ENCODE measurements at places on chromosomes 3 and 15.

- DNase-seq = no peak
Measured at GRCh38 chr15:90600954-90601353, 71.2 kb downstream of the CRTC3 start.

- DNase-seq = no peak
Measured at GRCh38 chr3:159796744-159797143, 191.9 kb upstream of the IL12A start.

DNA sequence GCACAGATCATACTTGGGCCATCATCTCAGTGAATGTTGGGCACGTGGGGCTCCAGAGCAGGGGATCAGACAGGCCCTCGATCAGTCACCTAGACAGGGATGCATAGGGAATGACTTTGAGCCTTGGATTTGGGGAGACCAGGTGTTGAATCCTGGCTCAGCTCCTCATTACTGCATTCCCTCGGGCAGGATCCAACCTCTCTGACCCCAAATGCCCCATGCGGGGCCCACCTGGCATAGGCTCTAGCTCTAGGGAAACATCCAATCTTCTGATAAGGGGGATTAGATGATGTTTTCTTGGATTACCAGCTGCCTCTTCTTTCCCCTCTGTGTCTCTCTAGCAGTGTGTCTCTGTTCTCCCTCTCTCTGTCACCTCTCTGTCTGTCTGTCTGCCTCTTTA, 22.7 kb downstream of the LOXL1 start:
- DNase-seq = no peak

- no peak for DNase-seq
Measured at GRCh38 chr3:4512895-4513616, 19.9 kb downstream of the ITPR1 start.

GRCh38 chr15:57147621-57148020, 228.7 kb upstream of the CGNL1 start:
- DNase-seq = no peak

DNA sequence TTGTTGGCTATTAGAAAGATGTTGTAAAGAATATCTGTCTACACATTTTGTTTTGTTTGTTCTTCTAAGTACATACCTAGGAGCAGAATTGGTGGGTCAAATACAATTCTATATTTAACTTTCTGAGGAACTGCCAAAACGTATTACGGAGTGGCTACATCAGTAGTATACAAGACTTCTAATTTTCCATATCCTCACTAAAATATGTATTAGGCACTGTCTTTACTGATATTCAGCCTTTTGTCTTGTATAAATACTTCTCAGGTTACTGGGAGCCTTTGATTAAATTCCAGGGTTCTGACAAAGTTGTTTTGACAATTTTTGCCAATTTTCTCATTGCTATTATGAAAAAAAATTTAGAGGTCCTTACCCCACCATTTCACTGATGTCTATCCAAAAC, 146.7 kb downstream of the NR2E3 start:
- DNase-seq = no peak

- DNase-seq = peak; percentile 59
Measured at GRCh38 chr3:151168269-151169094, 34.5 kb downstream of the GPR171 start.

- no peak for DNase-seq
Measured at GRCh38 chr3:4729061-4729973, 236.2 kb downstream of the ITPR1 start.

GRCh38 chr3:151467069-151467468, 6.2 kb upstream of the IGSF10 start:
- peak; percentile 61 for DNase-seq

- no peak for DNase-seq
Measured at GRCh38 chr15:70017801-70018200, 79.9 kb downstream of the TLE3 start.

DNA sequence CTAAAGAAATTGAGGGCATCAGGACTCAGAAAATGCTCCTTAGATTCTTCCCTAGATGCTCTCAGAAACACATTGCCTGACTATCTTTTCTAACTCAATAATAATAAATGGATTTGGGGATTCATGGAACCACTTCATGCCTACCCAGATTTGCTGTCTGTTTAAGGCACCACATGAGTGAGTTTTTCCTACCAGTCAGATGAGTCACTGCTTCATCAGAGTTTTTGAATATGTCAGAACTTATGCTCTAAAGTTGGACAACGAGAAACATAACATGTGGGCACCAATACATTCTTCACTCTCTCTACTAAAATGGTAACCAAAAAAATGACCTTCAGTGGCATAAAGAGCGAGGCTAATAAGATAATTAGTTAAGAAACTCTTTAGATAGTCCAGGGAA, 1135.1 kb downstream of the TUSC7 start:
- no peak for DNase-seq

GRCh38 chr15:89652131-89652530, 3.1 kb downstream of the KIF7 start:
- no peak for DNase-seq

- no peak for DNase-seq
Measured at GRCh38 chr3:71488882-71489281, 94.6 kb downstream of the FOXP1 start.

- no peak for DNase-seq
Measured at GRCh38 chr3:150345021-150345538, 63.0 kb upstream of the TSC22D2 start.

GRCh38 chr3:99967796-99968195, 146.5 kb downstream of the FILIP1L start:
- no peak for DNase-seq

DNA sequence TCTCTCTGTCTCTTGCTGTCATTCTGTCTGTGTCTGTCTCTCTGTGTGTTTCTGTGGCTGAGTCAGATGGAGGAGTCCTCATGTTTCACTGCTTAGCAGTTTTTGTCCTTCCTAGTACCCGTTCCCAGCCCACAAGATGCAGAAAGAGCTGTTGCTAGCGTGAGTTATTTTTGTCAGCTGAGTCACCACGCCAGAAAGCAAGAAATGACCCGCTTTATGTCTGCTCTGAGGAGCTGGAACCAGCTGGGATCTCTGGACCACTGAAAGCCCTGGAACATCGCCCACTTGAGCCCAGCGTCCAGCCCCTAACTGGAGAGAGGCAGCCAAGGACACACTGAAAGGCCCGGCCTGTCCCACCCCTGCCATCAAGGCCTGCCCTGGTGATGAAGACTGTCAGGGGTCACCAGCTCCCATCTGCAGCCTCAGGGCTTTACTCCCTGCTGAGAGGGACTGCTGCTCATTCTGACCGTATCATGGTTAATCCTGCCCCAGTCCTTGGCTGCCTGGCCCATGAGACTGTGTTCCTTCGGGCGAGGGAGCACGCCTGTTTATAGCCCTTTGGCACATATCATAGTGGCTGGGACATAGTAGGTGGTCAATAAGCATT, 101.7 kb upstream of the TPM1 start:
- no peak for DNase-seq

GRCh38 chr3:126545544-126545943, 13.2 kb downstream of the C3orf22 start:
- no peak for DNase-seq

DNA sequence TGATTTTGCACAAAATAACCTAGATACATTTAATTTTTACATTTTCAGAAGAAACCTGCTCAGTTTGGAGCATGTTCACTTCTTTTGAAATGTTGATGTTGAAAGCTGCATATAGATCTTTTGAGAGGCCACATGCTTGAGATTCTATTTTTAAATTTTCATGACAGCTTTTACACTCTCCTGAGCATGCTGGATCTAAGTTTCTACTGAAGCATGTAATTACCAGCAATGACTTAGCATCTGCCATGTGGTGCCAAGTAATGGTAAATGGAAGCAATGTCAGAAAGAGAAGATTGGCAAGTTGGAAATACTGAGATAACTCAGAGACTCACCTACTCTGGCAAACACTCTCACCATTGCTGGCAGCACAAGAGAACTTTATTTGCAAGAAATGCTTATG, 310.6 kb downstream of the NSUN3 start:
- DNase-seq = no peak

- no peak for DNase-seq
Measured at GRCh38 chr3:66195347-66195783, 25.4 kb upstream of the SLC25A26 start.

DNA sequence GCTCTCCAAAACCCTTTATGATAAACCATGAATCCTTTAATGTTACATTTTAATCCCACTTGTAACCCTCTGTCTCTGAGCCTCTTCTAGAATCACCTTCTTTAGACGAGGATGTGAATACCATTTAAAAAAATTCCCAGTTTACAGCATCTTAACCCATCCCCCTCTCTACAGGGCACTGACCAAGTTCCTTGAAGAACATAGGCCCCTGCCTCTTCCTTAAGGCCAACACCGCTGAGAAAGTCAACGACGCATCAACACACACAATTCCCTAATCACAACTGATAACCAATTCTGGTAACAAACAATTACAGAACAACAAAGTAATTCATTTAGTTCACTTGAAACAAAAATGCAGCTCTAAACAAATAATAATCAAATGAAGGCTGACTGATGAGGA, 130.3 kb downstream of the DLG1 start:
- DNase-seq = no peak

- DNase-seq = no peak
Measured at GRCh38 chr15:33309602-33310276, 1.0 kb upstream of the RYR3 start.

DNA sequence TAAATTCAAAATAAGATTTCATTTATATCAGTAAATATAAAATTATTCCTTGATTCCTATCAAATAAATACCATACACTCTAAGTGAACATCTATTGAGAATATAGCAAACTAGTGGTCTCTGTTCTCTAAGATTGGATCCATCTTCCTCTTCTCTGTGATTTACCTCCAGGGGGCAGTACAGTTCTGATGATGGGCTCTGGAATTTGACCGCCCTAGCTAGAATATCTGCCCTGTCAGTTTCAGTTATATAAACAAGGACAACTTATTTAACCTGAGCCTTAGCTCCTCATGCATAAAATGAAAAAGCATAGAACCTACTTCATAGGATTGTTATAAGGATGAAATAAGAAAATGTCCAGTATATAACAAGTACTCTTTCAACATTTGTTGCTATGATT, 171.1 kb upstream of the CCDC54 start:
- peak; percentile 28 for DNase-seq

DNA sequence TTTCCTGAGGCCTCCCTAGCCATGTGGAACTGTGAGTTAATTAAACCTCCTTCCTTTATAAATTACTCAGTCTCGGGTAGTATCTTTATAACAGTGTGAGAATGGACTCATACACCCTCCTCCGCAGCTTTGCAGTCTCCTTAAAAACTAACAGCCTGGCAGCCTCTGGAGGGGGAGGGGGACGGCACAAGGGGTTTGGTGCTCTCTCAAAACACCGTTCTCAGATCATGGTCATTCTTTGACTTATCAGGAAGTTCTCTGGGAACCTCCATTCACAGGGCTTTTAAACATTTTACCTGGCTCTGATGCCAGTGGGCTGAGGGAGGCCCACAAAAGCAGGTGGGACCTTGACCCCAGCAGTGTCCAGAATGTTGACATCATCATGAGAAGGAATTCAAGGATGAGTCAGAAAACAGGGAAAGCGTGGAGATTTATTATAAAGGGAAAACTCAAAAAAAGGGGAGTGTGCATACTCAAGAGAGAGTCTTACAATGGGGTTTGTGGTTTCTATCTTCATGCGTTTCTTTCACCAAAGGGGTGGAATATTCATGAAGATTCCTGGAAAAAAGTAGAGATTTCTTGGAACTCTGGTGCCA, 43.9 kb downstream of the ONECUT1 start:
- DNase-seq = no peak

DNA sequence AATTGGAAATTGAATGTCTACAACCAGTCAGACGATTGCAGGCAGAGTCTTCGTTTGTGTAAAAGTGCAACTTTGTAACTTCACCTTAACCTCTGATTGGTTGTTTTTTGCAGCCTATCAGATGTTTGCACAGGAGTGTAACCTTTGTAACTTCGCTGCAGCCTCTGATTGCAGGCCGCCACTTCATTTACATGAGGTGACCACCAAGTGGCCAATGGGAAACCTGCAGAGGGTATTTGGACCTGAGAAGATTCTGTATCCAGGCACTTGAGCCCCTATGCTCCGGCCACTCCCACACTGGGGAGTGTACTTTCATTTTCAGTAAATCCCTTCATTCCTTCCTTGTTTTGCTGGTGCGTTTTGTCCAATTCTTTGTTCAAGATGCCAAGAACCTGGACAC, 68.1 kb upstream of the PFN2 start:
- DNase-seq = no peak

GRCh38 chr15:66404532-66404931, 17.8 kb downstream of the MAP2K1 start:
- DNase-seq = no peak

All from AML-193 (cell line).